ENCODE measurements at places on chromosomes 16 and 17.

GRCh38 chr16:85921026-85921425, 22.1 kb downstream of the IRF8 start:
- DNase-seq, result no peak

DNA sequence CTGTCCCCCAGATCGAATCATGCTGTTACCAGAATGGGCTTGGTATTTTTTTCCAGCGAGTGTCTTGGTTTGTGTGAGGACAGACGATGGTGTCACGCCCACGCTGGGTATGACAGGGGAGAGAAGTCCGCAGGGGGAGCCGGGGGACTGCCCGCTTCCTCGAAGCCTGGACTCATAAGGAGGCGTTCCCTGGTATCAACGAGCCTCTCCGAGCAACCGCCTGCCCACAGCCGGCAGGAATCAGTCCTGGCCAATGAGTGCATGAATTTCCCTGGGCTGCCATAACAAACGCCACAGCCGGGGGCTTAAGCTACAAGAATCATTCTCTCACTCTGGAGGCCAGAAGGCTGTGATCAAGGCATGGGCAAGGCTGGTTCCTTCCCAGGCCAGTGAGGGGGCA, 26.1 kb upstream of the JPH3 start:
- DNase-seq, result no peak

GRCh38 chr17:4693416-4693815, 10.5 kb downstream of the PELP1 start:
- DNase-seq, result no peak

DNA sequence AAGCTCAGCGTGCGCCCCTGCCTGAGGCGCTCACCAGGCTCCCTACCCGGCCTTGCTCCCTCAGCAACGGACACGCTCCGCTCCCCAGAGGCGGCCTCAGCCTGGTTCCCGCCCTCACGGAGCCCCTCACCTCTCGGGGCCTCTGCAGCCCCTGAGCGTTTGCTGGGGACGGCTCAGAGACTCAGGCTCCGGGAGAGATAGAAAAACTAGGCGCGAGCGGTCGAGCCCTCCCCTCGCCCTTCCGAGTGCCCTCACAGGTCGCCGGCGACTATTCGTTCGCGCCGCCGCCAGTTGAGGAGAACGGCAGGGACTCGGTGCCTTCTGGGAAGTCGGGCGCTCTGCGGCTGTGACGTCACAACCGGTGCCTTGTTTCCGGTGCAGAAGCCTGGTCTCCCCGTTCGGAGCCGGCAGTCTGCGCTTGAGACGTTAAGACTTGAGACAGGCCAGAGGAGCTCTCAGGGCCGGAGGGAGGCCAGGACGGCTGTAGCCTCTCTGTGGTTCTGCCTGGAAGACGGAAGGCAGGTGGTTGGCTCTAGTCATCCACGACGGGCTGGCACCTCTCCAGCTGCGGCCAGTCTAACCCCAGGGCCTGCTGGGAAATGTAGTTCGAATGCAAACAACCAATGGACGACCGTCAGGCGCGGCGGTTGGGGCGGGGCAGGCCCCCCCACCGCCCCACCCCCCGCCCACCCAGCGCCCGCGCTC, at the start of gene ZNF200:
ZNF200 (minus strand) TSS at position 302 of the 705 bp plus-strand sequence. CDS start 1,403 bp downstream, outside the sequence.
- peak; percentile 88 for DNase-seq

DNA sequence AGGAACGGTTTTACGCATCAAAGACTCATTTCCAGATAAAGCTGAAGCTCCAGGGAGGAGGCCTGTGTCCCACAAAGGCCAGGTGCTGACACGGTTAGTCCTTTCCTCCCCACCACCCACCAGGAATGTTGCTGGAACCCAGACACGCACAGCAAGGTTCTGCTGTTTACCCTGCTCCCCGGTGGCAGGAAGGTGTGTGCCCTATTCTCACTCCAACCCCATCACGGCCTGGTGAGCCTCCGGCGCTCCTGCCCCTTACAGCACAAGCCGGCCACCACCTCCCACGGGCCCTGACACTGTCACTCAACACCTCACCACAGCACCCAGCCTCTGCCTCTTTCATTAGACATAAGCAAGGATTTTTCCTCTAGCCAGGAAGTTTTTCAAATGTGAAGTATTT, 47.8 kb downstream of the ANKRD11 start:
- no peak for DNase-seq

- no peak for DNase-seq
Measured at GRCh38 chr16:53827741-53828140, 123.8 kb downstream of the FTO start.

DNA sequence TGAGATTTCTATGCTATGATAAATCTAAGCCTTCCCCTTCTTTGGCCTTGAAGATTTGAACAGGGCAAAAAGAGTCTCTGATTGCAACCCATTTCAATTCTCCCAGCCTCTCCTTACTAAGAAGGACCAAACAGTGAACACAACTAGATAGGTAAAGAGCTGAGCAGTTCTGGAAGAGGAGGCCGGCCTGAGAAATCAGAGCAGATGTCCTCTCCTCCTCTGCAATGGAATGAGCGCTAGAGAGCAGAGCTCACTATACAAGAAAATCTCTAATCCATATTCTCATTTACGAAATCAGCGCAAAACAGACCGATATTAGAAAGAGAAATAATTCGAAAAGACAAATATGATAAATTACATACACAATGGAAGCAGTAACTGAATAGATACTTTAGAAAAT, 124.2 kb downstream of the CDK5R1 start:
- no peak for DNase-seq

GRCh38 chr17:67647482-67647881, 70.3 kb upstream of the NOL11 start:
- DNase-seq, result no peak

DNA sequence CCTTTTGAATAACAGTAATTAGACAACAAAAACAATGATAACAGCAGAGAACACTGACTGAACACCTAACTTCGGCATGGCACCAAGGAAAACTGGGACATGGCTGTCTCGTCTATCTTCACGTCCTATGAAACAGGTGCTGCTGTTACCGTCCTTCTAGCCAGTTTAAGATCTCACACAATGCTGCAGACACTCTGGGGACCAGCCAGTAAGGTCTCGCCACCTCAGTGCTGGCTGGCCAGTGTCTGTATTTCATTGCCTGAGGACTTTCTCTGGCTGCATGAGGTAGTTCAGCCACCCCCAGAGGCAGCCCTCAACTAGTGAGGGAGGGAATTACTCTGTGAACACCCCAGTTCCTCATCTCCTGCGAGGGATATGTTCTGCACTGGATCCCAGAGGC, 57.6 kb downstream of the AMFR start:
- no peak for DNase-seq

DNA sequence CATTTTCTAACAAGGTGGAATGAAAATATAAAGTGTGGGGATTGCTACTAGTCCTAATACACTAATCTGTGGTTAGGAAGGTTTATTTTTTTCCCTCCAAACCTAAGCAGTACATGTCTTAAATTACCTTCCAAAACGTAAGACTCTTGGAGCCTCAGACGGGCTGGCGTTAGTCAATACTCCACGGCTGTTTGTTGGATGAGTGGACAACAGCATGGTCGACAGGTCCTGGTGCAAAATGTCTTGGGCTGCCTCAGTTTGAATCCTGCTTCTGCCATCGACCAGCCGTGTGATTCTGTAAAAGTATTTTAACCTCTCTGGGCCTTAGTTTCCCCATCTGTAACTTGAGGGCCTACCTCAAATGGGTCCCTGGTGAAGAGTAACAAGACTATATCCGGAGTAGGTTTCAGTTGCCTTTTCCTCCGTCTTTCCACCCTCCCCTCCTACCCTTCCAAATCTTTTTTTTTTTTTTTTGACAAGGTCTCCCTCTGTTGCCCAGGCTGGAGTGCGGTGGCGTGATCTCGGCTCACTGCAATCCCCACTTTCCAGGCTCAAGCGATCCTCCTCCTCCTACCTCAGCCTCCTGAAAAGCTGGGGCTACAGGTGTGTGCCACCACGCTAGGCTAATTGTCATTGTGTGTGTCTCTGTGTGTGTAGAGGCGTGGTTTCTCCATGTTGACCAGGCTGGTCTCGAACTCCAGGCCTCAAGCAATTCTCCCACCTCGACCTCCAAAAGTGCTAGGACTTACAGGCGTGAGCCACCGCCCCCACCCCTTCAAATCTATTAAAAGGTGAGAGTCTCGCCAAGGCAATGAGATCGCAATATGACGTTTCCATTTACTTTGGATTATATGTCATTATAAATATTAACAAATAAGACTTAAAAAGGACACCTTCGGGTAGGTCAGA, 5.8 kb downstream of the SCGB1C2 start:
- peak; percentile 0 for DNase-seq

- no peak for DNase-seq
Measured at GRCh38 chr17:67171560-67171959, 73.4 kb downstream of the HELZ start.

GRCh38 chr16:7646821-7647500, 314.3 kb downstream of the RBFOX1 start:
- DNase-seq, result no peak

DNA sequence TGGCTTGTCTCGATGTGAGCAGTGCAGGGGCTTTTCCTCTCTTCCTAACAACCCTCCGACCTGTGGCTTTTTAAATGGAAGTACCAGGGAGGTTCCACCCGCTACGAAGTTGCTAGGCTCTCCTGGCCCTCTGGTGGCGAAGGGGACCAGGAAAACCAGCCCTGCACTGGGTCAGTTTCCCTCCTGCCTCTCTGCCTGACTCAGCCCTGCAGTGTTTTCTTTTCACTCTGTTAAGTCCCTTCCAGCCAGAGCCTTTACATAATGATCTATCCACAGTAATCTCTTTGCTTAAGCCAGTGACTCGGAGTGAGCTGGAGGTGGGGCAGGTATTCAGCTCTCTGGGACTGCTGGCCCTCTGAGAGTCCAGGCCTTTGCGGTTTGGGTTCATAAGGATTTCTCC, 331.3 kb upstream of the EEF2KMT start:
- no peak for DNase-seq

DNA sequence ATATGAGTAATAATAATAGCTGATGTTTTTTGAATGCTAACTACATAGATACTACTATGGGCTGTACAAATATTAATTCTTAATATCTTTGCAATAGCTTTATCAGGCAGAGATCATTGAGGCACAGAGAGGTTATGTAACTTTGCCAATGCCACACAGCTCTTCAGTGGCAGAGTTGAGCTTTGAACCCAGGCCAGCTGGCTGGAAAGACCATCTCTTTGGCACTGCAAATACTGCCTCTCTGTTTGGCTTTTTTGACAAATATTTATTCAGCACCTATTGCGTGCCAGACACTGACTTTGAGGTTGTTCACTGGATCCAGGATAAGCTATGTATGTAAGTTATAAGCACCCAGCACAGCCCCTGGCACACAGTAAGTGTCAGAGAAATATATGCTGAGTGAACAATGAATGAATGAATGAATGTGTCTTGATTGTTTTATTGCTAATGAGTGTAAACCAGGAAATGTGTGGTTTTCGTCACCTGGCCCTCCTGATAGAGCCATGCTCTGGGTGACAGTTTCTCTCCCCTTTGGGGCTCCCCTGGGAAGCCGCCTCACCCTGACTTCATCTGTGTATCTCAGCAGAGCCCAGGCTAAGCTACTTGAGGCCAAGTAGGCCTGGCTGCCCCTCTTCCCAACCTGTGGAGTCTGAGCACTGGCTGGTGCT, 2.5 kb downstream of the AQP8 start:
- DNase-seq, result no peak

- no peak for DNase-seq
Measured at GRCh38 chr16:57150682-57151330, 35.0 kb downstream of the PSME3IP1 start.

GRCh38 chr17:7042501-7043181, 1.3 kb downstream of the SLC16A11 start:
- DNase-seq, result no peak

- DNase-seq, result no peak
Measured at GRCh38 chr17:19335951-19336631, 26.4 kb downstream of the B9D1 start.

DNA sequence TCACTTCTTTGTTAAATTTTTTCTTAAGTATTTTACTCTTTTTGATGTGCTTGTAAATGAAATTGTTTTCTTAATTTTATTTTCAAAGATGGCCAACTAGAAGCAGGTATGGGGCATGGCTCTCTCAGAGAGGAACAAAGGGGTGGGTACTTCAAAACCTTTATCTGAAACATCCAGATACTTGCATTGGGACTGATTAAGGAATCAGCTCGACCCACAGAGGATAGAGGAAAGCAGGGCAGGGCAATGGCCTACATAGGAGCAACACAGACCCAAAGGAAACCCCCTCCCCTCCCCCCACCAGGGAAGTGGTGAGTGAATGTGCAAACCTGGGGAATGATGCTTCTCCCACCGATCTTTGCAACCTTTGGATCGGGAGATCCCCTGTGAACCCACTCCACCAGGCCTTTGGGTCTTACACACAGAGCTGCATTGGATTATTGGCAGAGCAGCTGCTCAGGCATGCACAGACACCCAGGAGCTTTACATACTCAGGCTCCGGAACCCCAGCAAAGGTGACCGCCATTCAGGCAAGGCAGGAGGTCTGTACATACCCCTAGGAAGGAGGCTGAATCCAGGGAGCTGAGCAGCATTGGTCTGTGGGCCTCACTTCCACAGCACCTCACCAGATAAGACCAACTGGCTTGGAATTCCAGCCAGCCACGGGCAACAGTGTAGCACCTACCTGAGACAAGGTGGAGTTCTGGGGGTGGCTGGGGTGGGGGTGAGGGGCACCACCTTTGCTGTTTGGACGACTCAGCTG, 3.0 kb upstream of the CCR7 start:
- no peak for DNase-seq

DNA sequence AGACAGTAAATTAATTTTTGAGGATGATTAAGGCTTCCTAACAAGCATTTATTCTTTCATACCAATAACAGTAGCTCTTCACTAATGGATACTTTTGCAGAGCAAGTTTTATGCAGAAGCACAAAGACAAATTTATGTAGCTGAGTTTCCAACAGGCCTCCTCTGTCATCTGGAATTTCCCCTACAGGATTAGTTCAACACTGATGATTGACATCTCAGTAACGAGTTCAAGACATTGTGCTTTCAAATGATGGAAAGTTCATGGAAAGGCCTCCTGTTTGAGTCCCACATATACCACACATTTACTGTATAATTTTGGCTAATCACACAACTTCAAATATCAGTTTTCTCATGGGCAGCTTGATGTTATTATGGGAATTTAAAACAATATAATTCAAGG, 40.6 kb downstream of the ABCA10 start:
- no peak for DNase-seq

GRCh38 chr16:85445064-85445778, 167.9 kb upstream of the GSE1 start:
- no peak for DNase-seq

- peak; percentile 25 for DNase-seq
Measured at GRCh38 chr17:63841350-63842172, 924 bp downstream of the SMARCD2 start.

Data from neural crest cell (in vitro differentiated cells).